ENCODE measurements at places on chromosomes 7 and 10.
A peak's percentile ranks its signal among the peaks of the same experiment; 100 is the strongest.

DNA sequence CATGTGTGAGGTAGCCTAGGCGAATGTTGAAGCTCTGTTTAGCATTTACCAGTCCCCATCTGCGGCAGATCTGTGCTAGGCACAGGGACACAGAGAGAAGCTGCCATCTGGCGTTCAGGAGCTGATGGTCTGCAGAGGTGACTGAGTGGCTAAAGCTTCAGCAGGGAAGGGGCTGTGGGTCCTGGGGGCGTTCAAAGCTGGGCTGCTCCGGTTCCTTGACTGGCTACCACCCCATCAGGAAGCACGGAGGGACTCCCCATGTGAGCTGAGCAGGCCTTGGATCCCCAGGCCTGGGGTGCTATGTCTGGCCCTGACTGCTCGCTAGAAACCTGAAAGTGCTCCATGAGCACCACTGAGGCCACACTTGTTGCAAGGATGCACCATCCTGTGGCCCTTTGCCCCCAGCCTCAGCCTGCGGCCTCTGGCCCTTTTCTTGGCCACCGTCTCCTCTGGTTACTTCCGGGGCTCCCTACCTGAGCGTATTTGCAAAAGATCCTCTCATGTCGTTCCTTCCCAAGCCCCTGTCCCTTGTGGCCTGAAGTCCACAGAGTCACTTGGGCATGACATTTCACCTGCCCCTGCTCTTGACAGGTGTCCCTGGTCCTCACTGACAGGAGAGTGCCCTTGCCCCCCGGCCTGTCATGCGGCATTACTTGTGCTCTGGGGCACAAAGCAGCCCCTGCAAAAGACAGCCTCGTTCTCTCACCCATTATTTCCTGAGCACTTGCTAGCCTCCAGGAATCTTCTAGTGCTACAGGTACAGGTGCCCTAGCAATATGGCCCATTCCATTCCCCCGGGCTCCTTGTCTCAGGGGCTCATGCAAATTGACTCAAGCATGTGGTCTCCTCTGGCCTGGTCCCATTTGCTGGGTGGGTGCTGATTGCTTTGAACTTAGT lies 108.1 kb downstream of the GLRX3 start:
- no peak for DNase-seq

GRCh38 chr7:25429731-25430130 lies 201.4 kb upstream of the NPVF start:
- DNase-seq: no peak

GRCh38 chr10:15809450-15809849 lies 50.9 kb downstream of the MINDY3 start:
- no peak for DNase-seq

- DNase-seq: no peak
Measured at GRCh38 chr7:154676422-154677073, 326.4 kb downstream of the PAXIP1 start.

DNA sequence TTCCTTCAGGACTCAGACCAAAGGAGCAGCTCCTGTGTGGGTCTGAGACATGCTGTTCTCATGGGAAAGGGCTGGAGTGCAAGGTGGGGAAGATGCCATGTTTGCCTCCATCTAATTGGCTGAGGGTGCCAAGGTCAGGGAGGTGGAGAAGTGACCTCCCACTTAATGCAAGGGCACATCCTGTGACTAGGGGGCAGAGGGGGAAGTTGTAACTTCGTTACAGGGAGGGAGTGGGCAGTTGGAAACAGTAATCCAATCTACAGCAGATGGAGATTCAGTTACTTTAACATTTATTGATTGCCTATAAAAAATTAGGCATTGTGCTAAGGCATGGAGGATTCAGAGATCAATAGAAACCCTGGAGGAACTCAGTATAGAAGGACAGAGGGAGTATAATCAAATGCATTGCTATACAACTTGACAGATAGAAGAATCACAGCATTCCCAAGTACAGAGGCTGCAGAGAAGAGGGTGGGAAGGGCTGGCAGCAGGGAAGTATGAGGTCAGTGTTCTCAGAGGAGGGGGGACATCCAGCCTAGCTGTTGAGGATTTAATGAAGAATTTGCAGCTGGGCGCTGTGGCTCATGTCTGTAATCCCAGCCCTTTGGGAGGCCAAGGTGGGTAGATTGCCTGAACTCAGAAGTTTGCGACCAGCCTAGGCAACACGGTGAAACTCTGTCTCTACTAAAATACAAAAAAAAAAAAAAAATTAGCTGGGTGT lies 75.9 kb downstream of the CCNY start:
- DNase-seq: no peak

DNA sequence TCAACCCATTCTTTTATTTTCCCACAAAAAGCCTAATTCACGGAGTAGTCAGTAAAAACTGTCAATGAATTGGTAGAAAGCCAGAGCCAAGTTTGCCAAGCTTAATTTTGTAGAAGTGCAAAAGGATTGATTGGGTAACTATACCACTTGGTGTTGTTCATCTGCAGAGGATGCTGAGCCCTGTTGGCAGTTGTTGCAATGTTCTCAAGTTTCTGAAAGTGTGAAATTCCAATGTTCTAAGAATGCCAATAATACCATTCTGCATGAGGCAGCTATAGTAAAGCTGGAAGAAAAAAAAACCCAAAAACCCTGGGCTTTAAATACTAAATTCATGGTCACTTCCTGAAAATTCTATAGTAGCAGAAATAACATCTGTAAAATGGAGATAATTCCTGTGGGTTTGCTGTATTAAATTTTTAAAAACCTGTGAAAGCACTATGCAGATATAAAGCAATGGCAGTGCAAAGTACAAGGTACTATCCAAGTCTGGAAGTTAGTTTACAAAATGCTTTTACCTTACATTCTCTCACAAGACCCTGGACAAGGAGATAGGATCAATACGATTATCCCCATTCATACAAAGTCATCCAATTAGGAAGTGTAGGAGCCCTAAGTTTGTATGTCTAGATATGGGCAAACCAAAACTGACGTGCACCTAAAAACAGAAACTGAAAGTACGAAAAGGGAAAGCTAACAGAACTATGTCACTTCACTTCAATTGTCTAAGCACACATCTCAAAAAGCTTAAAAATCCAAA lies 6.0 kb upstream of the PON1 start:
- no peak for DNase-seq

DNA sequence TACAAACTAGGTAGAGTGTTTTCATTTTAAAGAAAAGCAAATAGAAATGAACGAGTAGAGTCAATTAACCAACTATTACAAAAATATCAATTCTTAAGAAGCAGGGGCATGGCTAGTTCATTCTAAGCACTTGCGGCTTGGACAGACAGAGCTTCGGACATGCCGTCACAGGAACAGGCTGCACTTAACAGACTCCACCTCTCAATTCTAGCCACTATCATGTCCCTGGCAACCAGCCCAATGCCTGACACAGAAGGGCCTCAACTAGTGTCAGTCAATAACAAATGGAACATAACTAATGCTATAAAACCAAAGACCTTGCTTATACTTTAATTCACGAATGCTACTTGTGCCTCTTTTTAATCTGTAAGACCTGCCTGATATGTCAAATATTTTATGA lies 74.4 kb downstream of the TPK1 start:
- no peak for DNase-seq

DNA sequence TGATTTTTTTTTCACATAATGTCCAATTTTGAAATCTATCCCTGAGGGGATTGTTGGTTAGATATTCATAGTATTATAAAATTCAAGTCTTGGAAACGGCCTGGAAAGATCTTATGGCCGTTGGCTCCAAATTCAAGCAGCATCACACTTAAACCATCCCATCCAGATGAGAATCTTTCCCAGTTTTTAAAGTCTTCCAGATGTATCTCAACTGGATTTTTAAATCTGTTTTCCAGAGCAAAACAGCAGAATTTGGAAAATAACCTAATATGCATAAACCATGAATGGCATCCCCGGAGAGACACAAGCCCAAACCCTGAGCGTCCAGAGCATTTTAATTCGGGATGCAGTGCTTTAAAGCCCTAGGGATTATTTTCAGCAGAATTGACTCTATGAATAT lies 208.2 kb upstream of the PRKCQ start:
- no peak for DNase-seq

- DNase-seq: peak; percentile 21
Measured at GRCh38 chr7:100407285-100408180, 21.0 kb downstream of the ZCWPW1 start.

- DNase-seq: no peak
Measured at GRCh38 chr7:70608229-70608628, 523.7 kb upstream of the GALNT17 start.

- DNase-seq: no peak
Measured at GRCh38 chr10:118725886-118726500, 28.8 kb downstream of the CACUL1 start.

All from activated CD4-positive, alpha-beta T cell treated with anti-CD3 and anti-CD28 coated beads, Interleukin-2, amount 50 U/mL, for 1 hour (primary cell).